Stimulated activated CD4-positive, alpha-beta T cell treated with anti-CD3 and anti-CD28 coated beads, Interleukin-2, amount 100 ng/mL, for 48 hours (primary cell): ENCODE measurements at places on chromosomes 16 and 17.

GRCh38 chr17:82217120-82217529, 4.5 kb upstream of the CCDC57 start:
- no peak for DNase-seq

DNA sequence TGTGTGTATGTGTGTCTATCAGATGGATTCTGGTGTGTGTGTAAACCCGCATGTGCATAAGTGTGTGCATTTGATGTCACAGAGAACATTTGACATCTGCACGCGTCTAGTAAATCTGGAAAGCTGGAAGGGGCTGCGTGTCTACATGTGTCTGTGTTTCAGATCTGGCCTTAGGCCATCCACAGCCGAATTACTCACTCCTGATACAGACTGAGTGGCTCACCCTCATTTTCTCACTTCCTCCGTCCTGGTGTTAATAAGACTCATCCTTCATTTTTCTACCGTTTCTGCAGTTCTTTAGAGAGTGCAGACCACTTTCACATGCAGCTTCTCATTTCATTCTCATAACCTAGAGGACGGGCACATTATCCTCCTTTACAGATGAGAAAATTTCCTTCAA, 491.6 kb downstream of the CDH13 start:
- no peak for DNase-seq

- no peak for DNase-seq
Observed at GRCh38 chr16:17395849-17396480, 74.8 kb downstream of the XYLT1 start.

GRCh38 chr17:79036596-79036995, 12.6 kb downstream of the C1QTNF1 start:
- DNase-seq = no peak

DNA sequence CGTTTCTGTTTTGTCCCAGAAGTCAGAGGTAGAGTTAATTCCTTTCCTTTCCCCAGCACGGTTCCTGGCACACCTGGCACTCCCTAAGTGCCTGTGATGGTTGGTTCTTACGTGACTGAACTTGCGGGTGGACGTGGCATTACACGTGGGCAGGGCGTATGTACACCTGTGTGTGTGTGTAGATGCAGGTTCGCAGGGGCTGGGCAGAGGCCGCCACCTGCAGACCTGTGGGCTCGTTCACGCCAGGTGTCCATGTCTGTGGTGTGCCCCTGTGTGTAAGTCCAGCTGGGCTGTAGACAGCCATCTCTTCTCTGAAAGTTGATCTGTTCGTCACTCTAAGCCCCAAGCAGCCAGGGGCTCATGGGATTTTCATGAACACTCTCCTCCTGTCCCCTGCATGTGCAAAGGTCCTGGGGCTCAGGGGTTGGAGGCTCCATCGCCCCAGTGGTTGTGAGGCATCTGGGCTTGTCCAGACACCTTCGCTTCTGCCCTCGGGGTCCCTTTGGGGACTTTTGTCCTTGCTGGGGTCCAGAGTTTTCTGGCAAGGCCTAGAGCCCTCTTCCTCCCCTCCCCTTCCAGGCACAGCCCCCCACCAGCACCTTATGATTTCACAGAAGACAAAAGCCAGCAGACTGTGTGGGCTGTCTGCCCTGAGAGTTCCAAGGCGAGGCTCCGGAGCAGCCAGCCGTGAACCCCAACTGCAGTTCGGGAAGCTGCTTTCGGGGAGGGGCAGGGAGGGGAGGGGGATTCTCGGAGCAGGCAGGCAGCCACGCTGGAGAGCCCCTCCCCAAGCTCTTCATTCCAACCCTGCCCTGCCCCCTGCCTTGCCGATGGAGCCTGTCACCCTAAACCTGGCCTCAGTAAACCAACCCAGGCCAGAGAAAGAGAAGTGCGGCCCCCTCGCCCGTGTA, 5.4 kb upstream of the FSCN2 start:
- DNase-seq = no peak

DNA sequence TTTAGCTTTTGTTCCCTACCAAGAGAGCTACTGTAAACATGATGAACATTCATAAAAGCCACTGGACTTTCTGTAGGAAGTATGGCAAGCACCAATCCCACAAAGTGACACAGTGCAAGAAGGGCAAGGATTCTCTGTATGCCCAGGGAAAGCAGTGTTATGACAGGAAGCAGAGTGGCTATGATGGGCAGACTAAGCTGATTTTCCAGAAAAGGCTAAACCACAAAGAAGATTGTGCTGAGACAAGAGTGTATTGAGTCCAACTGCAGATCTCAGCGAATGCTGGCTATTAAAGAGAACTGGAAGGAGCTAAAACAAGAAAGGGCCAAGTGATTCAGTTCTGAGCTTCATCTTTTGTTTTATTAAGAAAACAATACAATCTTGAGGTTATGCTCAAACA, 60.5 kb upstream of the EFCAB3 start:
- DNase-seq = no peak

GRCh38 chr16:56387396-56387795, 37.9 kb downstream of the AMFR start:
- DNase-seq = no peak

- DNase-seq = no peak
Observed at GRCh38 chr17:75004371-75004770, 8.1 kb upstream of the MRPL58 start.

DNA sequence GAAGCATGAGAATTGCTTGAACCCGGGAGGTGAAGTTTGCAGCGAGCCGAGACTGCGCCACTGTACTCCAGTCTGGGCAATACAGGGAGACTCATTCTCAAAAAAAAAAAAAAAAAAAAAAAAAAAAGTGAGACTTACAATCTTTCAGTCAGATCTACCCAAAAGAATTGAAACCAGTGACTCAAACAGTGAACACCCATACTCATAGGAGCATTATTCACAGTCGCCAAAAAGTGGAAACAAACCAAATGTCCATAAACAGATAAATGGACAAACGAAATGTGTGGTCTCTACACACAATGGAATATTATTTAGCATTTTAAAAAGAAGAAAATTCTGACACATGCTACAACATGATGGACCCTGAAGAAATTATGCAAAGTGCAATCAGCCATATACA, 9.1 kb upstream of the SCNN1B start:
- no peak for DNase-seq

- peak; percentile 37 for DNase-seq
Observed at GRCh38 chr17:4708436-4708835, 2.0 kb upstream of the ARRB2 start.

DNA sequence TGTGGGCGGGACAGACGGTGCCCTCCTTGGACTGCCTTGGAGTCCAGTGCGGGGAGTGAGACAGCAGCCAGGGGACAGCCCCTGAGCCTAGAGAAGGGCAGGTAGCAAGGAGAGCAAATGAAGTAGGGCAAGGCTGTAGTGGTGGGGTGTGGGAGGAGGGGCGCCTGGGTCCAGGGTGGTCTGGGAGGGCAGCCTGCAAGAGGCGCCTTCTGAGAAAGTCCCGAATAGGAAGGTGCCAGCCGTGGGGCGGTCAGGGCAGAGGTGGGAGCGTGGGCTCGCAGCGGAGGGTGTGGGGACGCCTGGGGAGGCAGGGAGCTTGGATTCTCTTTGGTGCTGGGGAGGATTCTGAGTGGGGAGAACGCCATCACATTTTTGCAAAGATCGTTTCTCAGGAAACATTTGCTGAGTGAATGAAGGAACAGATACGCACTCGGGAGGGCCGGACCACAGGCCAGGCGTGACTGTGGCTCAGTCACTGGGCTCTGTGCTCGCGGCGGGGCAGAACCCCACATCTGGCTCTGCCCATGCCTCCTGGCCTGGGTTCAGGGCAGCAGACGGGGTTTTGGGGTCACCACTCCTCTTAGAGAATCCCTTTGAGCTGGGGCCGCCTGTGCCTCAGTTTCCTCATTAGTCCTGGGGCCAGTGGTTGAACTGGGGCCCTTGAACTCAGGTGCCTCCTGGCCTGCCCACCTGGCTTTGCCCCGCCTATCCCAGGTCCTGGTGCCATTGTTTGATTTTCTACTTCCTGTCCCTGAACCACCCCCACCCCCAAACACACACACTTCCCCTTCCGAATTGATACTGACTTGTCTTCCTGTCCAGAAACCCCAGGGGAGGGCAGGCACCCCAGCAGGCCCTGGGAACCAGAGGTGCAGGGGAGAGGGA, 4.2 kb downstream of the SNN start:
- no peak for DNase-seq

- DNase-seq = no peak
Observed at GRCh38 chr16:57264381-57264780, 19.3 kb downstream of the ARL2BP start.

- no peak for DNase-seq
Observed at GRCh38 chr17:19364699-19365498, 2.4 kb upstream of the B9D1 start.

DNA sequence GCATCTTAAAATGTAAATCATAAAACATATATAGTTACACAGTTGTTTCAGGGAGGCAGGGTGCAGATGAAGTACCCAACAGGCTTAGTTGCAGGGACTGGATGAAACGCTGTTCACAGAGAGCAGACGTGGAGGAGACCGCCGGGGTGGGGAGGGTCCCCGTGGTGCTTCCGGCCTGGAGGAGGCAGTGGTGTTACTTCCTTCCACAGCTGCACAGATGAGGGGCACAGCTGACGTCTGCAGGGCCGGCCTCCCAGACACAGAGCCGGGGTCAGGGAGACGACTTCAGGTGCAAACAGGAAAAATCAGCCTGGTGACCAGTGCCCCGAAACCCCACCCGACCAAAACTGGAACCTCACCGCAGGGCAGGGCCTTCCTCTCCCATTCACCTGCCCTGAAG, 17.1 kb downstream of the SPIRE2 start:
- no peak for DNase-seq

GRCh38 chr16:84606081-84606875, 11.6 kb downstream of the COTL1 start:
- DNase-seq = no peak

GRCh38 chr17:32525122-32525521, 38.3 kb downstream of the CDK5R1 start:
- DNase-seq = no peak

DNA sequence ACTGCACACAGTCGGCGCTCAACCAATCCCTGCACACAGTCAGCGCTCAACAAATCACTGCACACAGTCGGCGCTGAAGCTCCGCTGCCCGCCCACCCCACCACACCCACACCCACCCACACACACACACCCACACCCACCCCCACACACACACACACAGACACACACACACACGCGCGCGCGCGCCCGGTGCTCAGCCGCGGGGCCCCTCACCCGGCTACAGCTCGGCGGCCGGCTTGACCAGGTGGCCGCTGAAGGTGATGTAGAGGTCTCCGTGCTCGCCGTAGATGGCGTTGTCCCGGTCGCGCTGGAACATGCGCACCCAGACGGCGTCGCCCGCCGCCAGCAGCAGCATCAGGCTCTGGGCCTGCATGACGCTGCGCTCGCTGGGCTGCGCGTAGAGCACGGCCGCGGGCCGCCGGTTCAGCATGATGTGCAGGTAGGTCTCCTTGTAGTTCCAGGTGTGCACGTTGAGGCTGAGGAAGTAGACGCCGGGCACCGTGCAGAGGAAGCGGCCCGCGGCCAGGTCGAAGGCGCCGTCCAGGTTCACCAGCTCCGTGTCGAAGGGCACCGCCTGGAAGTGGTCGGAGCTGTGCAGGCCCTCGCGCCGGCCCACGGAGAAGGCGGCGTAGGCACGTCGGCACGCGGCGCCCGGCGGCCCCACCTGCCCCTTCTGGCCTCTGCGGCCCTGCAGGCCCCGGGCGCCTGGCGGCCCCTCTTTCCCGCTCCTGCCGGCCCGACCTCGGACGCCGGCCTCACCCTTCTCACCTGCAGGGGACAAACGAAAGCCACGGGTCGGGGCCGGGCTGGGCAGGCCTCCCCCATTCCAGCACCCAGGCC, 2.5 kb downstream of the C1QTNF8 start:
- DNase-seq = peak; percentile 24

DNA sequence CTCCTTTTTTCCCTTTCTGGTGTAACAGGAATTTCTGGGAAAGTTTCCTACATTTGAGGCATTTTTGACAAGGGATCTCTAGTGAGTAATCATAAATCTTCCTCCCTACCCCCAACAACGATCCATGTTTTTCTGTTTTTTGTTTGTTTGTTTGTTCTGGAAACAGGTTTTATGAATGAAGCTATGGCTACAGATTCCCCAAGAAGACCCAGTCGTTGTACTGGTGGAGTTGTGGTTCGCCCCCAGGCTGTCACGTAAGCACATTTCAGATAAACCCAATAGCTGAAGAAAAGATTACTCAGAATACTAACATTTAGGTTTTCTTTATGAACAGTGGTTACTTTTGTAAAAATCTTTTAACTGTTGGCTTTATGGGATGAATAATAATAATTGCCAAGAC, 1.6 kb downstream of the BCAS3 start:
- DNase-seq = no peak

- no peak for DNase-seq
Observed at GRCh38 chr16:81823111-81823510, 44.0 kb downstream of the PLCG2 start.

- no peak for DNase-seq
Observed at GRCh38 chr16:52976539-52977167, 76.0 kb downstream of the CHD9NB start.

- DNase-seq = no peak
Observed at GRCh38 chr16:125011-125410, 13.5 kb downstream of the NPRL3 start.

DNA sequence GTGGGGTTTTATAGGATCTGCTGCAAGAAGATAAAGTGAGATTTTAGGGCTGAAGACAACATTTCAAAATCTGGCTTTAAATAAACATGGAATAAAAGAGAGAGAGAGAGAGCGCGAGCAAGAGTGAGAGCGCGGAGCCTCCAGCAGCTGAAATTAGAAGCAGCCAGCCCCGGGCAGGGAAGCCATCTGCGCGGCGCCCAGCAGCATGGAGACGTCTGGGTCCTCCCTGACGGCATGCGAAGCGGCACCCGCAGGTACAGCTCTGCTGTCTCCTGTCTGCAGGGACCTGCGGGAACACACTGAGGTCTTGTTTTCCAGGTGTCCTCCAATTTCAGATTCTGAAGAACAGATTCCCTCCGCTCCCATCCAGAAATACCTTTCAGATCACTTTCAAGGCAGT, 7.9 kb upstream of the BAIAP2 start:
- DNase-seq = no peak

- DNase-seq = no peak
Observed at GRCh38 chr17:77332034-77332971, 191.5 kb downstream of the SEC14L1 start.

- peak; percentile 53 for DNase-seq
Observed at GRCh38 chr17:63445954-63446752, at the start of gene CYB561. Gene CYB561, minus strand, starts transcription at chr17:63446306. Its CDS starts 8,759 bp downstream, at chr17:63437547.

GRCh38 chr17:50440172-50440837, 14.3 kb downstream of the ACSF2 start:
- DNase-seq = no peak

GRCh38 chr17:2044263-2044894, 2.6 kb downstream of the OVCA2 start:
- no peak for DNase-seq

GRCh38 chr16:67456391-67457081, 24.4 kb downstream of the ATP6V0D1 start:
- no peak for DNase-seq

GRCh38 chr17:79213305-79213704, 138.7 kb downstream of the ENGASE start:
- no peak for DNase-seq

DNA sequence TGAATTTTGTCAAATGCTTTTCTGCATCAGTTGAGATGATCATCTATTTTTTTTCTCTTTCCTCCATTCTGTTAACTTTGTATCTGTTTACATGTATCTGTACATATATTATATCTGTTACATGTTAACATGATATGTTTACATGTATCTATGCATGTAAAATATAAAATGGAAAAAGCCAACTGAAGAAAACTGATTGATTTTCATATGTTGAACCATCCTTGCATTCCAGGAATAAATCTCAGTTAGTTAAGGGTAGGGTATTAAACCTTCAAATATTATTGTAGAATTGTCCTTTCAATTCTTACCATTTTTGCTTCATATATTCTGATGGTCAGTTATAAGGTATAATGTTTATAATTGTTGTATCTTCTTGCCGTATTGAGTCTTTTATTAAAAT, 336.1 kb downstream of the ZFHX3 start:
- no peak for DNase-seq
